ENCODE measurements at places on chromosomes 6 and 20.

GRCh38 chr20:21125072-21125848, 622 bp upstream of the KIZ start:
- no peak for DNase-seq

GRCh38 chr6:36933102-36933501, 21.4 kb upstream of the PI16 start:
- DNase-seq, result no peak

- DNase-seq, result no peak
Observed at GRCh38 chr6:47174502-47175023, 132.4 kb upstream of the ADGRF1 start.

DNA sequence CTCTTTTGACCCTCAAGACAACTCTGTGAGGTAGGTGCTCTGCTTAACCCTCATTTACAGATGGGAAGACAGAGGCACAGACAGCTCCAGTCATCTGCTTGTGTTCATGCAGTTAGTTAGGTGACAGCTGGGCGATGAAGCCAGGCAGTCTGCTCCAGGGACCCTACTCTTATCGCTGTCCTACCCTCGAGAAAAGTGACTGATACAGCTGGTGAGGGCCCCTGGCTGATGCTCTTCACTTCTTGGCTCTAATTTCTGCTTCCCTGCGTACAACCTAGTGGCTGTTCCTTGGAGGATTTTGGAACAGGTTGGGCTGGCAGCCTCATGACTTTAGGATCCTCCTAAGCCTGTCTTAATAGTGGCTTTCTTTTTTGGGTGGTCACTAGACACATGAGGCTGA, 9.1 kb upstream of the TJAP1 start:
- DNase-seq, result no peak

GRCh38 chr20:48781634-48782033, 46.2 kb downstream of the PREX1 start:
- DNase-seq, result no peak

- DNase-seq, result no peak
Observed at GRCh38 chr6:149861603-149862423, 2.3 kb downstream of the LRP11 start.

GRCh38 chr6:38114976-38115625, 295.6 kb downstream of the ZFAND3 start:
- DNase-seq, result no peak

GRCh38 chr6:5184218-5184617, 76.5 kb downstream of the LYRM4 start:
- no peak for DNase-seq

DNA sequence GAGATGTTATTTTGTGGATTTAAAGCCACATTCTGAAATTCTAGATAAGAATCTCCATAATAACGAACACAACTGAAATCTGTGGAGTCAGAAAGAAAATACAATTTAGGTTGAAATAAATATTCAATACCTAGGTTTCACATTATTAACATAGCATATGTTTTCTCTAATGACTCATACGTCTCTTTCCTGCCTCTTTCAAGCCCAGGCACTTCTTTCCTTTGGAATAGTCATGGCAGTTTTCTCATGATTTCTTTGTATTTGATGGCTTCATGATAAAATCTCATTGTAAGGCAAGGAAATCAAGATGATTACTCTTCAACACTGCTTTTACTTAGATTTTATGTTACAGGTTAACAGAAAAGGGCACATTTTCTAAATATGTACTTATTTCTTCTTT, 803.7 kb downstream of the PHF3 start:
- no peak for DNase-seq

DNA sequence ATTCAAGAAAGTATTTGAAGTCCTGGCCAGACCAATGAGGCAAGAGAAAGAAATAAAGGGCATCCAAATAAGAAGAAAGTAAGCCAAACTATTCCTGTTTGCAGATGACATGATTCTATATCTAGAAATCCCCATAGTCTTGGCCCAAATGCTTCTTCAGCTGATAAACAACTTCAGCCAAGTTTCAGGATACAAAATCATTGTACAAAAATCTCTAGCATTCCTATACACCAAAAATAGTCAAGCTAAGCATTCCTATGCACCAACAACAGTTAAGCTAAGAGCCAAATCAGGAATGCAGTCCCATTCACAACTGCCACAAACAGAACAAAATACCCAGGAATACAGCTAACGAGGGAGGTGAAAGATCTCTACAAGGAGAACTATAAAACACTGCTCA, 60.1 kb upstream of the PHIP start:
- DNase-seq, result no peak

GRCh38 chr20:45358282-45359068, 4.5 kb upstream of the SYS1 start:
- DNase-seq, result no peak

Measured in stimulated activated CD8-positive, alpha-beta memory T cell treated with anti-CD3 and anti-CD28 coated beads, Interleukin-4, amount 100 ng/mL, for 4 hours (primary cell).